ENCODE measurements at places on chromosomes 12 and 14.

DNA sequence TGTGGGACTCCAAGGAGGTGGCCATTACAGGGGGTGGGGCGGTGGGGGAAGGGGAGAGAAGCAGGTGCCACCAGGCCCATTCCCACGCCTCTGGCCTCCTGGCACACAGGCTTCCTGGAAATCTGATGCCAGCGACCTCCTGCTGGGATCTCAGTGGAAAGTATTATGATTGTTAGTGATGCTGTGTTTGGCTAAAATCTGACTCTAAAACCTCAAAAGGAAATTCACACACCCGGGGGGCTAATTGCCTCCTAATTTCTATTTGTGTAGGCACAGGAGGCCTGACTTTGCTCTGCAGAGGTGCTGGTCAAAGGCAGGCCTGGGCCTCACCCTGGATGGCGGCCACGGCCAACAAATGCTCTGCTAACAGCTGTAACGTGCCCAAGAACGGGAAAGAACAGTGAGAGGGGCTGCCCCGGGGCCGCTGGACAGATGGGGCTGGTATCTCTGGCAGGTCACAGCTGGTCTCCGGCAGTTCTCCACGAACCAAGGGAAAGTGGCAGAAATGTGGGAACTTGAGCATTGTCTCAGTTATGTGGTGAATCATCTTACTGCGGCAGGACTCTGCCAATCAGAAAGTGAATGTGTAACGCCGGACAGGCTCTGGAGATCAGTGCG is 14.3 kb downstream of the FAM181A start:
- no peak for DNase-seq

- DNase-seq: peak; percentile 59
Measured at GRCh38 chr12:1117970-1118563, 127.0 kb downstream of the ERC1 start.

DNA sequence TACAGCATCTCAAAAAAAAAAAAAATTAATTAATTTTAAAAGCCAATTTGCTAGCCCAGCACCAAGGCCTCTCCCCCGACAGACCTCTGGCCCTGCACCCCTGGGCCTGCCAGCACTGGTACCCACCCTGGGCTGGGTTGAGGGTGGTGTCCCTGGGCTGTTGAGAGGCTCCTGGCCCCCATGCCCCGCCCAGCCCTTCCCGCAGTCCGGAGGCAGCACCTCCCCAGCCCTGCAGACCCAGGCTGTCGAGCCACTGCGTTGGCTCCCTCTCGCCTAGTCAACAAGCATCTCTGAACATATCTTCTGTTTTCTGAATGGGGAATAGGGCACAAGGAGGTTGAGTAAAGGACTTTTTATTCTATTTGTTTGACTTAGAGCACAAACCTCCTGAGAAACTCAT is 87.1 kb downstream of the FBXL14 start:
- DNase-seq: no peak

GRCh38 chr12:130246560-130246959 is 84.3 kb downstream of the FZD10 start:
- DNase-seq: no peak

DNA sequence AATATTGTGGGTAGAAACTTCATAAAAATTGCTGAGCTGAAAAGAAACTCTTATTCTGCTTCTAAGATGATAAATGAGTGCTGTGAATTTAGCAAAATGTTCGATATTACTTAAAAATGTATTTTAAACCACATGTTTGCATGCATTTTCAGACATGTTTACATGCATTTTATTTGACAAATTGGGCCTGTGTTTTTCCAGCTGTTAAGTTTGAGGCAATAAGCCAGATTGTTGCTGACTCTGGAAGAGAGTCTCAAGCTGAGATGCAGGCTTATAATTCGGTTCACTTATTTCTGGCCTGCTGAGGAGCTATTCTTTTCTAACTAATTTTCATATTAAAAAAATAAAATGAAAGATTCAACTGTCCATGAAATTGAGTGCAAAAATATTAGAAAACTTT is 110.1 kb downstream of the SYNE2 start:
- no peak for DNase-seq

DNA sequence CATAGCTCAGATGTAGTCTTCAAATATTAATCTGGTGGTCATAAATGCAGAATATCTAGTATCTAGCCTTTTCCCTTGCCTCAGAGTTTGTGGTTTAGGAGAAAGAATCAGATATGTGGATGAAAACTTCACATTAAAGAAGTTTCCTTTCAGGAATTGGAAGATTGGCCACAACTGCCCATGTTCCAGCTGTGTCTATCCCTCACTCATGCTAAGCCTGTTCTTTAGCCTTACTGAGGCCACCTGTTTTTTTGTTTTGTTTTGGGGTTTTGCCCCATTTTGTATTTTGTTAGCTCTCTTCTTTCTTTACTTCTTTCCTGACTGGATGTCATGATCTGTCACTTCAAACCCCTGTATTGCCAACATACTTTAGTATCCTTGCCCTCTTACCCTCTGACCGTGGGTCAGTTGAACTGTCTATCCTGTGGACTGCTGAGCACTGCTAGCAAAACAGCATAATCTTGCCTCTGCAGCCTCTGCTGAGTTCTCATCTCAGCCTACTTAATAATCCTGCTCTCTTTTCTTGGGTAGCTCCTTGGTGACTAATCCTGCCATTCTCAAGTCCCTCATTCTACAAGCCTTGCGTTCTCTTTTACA is 22.0 kb upstream of the CCT2 start:
- no peak for DNase-seq

DNA sequence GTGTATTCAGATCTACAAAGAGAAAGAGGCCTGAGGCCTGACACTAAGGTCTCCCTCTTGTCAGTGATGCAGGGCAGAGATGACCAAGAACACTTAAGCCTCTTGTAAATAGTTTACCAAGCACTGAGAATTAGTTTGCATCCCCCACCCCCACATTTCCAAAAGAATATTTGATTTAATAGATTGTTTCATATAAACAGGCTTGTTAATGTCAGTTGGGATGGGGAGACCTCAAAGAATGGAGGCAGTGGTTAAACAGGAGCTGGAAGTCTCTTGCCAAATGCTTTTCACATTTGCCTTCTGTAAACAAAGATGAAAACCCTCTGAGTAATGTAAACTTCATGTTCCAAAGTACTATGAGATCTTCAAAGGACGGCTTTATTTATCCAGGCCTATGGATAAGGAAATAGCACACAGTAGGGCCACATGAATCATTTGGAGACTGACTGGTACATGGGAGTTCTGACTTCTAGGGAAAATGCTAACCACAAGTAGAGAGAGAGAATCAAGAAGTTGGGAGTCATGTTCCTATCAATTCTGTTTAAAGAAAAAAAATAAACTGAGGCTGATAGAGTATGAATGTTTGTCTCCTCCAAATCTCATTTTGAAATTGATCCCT is 234.7 kb downstream of the ANO2 start:
- no peak for DNase-seq

DNA sequence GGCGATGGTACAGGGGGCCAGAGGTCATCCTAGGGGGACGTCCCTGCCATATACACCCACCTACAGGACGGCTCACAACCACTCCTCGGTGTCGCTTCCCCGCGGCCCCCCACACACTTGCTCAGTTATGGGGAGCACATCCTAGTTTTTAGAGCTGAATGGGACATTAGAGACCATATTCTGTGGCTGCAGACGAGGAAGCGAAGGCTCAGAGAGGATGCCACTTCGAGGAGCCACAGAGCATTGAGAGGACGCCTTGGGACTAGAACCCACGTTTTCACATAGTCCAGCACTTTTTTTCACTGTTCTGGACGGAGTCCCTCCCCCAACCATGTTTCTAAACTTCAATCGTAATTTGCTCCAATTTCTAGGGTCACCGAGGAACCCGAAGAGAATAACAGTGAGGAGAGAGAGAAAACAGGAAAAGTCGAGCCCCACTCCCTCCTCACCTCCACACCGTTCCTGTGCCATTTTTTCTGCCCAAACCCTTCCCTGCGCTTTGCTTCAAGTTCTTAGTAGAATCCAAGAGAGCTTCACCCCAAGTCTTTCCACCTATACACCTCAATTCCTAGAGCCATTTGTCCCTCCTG is 641 bp upstream of the ASCL1 start:
- no peak for DNase-seq

DNA sequence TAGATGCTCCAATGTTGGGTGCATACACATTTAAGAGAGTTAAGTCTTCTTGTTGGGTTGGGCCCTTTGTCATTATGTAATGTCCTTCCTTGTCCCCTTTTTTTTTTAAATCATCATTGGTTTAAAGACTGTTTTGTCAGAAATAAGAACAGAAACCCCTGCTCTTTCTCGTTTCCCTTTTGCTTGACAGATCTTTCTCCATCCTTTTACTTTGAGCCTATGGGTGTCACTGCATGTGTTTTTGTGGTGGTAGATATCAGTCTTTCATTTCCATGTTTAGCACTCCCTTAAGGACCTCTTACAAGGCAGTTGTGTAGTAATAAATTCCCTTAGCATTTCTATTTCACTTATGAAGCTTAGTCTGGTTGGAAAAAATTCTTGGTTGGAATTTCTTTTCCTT is 47.4 kb downstream of the RTN1 start:
- no peak for DNase-seq

DNA sequence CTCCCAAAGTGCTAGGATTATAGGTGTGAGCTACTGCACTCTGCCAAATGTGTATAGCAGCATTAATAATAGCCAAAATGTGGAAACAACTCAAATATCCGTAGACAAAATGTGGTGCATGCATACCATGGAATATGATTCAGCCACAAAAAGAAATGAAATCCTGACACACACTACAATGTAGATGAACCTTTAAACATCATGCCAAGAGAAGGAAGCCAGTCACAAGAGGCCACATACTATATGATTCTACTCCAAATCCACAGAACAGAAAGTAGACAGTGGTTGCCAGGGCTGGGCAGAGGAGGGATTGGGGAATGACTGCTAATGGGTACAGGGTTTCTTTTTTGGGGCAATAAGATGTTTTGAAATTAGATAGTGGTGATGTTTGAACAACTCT is 7.7 kb upstream of the TMED2 start:
- DNase-seq: no peak

DNA sequence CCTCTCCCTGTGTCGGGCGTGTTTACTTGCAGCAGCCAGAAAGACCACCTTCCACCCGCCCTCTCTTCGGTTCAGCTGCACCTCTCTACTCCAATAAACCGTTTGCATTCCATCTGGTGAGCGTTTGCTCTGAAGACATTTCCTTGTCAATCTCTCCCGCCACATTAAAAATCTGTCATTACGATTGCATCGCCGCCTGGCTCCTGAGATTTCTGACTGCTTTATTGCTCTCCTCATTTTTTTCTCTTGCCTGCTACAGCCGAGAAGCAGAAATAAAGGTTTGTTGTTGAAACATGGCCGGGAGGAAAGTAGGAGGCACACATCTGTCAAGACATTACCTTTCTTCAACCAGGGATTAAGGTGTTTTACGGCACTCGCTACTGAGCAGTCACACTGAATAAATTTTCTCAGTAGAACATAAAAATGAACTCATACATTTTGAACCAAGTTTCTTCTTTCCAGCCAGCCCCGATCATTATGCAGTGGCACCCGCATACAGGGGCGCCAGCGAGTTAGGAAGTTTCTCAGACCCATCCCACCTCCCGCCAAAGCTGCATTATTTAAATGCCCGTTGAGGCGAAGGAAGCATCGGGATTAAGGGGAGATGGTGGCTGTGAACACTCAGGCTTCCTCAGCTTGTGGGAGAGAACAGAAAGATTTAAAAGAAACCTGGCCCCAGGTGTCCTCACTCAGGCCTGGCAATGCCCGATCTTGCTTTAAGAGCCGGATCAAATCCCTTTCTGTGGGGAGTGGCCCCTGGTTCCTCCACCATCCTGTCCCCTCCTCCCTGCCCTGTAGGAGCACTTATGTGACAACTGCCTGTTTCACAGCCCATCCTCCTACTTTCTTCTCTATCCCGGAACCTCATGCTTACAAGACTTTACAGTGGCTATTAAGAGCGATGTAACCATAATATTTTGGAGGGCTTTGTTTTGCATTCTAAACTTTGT is 1108.9 kb downstream of the BCL11B start:
- DNase-seq: no peak

DNA sequence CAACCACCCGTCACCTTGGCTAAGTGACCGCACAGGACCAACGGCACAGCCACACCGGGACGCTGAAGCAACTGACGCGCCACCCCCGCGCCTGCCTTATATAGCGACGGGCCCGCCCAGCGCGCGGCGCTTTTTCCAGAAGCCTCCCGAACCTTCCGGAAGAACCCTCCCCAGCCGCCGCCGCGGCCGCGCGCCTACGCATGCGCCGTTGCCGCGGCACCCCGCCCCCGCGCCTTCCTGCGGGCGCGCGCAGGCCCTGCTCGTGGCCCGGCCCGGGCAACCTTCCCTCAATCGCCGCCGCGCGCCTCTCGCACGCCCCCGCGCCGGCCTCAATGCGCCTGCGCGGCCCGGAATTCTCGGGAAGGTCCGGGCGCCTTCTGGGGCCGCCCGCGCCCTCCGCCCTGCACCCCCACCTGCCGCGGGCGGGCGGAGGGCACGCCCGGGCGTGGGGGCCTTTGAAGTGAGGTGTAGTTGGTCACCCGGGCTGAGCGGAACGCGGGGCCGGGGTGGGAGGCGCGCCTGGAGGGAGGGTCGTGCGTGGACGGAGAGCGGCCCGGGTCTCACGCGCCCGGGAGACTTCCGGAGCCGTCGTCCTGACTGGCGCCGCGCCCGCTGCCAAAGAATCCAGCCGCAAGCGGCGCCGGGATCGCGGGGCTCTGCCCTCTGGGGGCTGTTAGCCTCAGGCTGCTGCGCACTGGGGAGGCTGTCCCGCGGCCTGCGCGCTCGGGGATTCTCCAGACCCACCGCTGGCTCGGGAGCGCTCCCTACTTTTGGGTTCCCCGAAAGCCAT is at the start of gene HSP90AA1:
Gene HSP90AA1, minus strand, starts transcription at position 73 of the 790 bp plus-strand sequence. CDS start 666 bp downstream, outside the sequence.
- DNase-seq: peak; percentile 79

DNA sequence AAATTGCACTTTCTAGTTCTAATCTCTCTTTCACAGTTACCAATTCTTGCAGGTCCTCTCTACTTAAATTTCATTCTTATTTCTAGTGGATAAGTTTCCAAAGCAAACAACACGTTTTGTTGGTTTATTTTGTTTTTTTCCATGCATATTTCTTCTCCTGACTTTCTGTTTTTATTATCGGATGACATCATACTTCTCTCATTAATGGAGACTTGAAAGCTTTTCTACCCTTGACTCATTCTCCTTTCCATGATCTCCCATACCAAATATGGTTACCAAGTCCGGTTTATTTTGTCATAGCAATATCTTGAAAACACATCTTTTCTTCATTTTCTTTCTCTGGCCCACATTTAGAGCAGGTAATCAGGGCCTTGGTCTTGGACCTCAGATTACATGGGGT is 796.5 kb downstream of the GALC start:
- DNase-seq: no peak

- no peak for DNase-seq
Measured at GRCh38 chr14:64891173-64891838, 11.6 kb upstream of the SPTB start.
